Mucosa of gallbladder (tissue), 1 donor: ENCODE measurements at places on chromosomes 6 and 20. TPM values are rescaled to one million over a fixed set of nuclear protein-coding genes. Genes with fewer than 3 reads are reported as not detected.

The NRSN1 gene
- 0.12 TPM for total RNA-seq

The HSPA1L gene
- total RNA-seq = 2.8 TPM

The FABP7 gene
- total RNA-seq = not detected

The KIF6 gene
- 2.6 TPM for total RNA-seq

The RXRB gene
- 56.8 TPM for total RNA-seq

- no peak for DNase-seq
These were observed 27.8 kb upstream of the SMOC2 start for GRCh38 chr6:168413018-168413720.

DNA sequence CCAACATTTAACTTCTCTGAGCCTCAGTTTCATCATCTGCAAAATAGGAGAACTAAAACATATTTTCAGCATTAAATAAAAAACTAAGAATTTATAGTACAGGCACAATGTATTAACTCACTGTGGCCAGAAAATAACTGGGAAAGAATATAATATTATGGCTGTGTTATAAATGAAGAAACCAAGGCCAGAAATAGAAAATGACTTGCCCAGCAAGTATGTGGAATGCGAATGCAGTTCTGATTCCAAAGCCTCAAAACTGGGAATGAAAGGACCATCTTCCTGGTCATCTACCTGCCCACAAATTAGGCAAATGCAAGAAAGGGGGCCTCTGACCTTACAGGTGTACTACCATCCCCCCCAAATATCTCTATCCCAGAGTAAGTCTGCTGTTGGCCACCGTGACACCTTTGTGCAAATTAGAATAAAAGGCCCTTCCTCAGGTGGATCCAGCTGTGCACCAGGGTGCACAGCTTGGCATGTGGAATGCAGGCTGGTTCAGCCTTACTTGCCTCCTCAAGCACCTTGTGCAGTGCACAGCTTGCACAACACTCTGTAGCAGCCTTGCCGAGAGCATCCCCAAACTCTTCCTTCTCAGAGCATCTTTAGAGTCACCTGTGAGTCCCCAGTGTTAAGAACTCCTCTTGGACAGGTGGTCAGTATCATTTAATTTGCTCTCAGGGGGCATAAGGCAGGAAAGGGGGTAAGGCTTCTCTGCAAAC lies 4.4 kb downstream of the SLC13A3 start:
- DNase-seq = no peak

DNA sequence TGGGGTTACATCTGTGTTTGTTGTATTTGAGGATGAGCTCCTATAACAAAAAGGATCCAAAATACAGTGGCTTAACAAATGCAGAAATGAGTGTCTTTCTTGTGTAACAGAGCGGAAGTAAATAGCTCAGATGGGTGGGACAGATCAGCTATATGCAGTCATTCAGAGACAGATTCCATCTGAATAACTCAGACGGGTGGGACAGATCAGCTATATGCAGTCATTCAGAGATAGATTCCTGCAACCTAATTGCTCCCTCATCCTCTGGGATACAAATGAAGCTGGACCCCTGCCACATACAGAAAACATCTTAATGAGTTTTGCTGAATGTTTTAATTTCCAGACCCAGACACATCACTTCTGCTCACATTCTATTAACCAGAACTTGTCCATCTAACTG lies 332.3 kb downstream of the BCKDHB start:
- DNase-seq = no peak

GRCh38 chr20:7087803-7088202 lies 320.3 kb downstream of the BMP2 start:
- no peak for DNase-seq

DNA sequence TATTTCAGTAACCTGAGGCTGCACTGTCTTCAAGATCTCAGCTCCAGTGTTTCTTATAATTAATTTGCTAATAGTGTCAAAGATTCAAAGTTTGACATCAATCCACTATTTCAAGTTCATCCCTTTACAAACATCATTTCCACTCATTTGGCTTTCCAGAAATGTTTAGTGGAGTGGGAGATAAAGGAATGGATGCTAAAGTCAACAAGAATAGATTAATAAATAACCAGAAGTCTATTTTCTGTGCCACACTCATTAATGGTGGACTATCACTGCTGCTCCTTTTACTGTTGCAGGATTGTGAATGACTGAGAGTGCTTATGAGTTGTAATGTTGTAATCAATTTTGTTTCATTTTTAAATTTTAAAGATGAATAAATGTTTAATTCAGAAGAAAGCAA lies 28.4 kb upstream of the EPM2A start:
- DNase-seq = no peak

DNA sequence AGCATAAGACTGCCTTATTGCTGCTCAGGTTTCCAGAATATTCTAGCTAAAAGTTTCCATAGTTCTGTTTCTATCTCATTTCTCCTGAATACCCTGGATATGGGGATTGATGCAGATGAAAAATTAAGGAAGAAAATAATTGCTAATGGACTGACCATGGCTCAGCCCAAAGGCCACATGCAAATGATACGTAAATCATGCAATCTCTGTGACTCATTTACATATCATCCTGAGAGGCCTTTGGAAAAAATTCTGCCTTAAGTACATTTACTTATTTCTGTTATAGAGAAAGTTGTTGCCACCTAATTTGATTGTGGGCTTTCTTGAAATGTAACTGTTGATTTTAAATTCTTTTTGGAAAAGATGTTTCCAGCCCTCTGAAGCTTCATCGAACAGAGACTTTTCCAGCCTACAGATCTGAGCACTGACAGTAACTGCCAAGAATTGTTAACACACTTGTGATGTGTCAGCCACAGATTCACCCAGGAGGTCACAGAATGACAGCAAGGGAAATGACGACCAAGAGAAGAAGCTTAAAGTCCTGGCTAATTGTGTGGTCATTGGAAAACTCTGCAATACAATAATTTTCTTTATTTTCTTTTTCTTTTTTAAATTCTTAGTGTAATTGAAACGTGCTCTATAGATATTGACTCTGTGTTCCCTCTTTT lies 174.8 kb downstream of the DOK5 start:
- no peak for DNase-seq

- DNase-seq = no peak
These were observed 48.2 kb upstream of the RALY start for GRCh38 chr20:33945391-33946081.

DNA sequence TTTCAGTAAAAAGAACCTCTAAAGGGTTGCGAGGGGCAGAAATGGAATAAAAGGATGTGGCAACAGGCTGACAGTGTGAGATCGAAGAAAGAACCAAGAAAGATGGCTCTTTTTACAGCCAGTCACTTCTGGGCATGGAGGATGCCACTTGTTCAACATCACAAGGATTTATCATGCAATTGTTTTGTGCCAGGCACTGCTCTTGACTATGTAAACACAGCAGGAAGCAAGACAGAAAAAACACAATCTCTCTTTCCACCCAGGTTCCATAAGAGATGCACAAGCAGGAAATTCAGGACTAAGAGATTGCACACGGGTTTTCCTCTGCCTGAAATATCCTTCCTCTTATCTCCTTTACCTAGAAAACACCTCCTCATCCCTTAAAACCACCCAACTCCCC lies 38.0 kb downstream of the FOXA2 start:
- no peak for DNase-seq

GRCh38 chr6:142975365-142975764 lies 30.4 kb upstream of the HIVEP2 start:
- no peak for DNase-seq

DNA sequence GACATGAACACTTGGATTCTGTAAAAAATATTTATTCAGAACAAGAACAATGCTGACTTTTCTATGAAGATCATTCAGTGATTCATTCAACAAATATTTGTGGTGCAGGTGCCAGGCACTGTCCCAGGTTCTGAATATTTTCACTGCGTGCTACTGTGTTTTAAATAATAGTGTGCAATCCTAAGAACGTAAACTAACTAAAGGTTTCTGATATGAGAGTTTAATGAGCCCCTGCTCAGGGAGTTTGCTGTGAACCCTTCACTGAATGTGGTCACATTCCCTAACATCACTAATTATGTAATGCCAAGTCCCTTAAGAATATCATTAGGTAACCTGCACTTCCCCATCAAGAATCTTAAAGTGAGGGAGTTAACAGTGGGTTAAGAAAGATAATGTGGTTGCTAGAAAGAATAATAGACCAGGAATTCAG lies 1.7 kb upstream of the TMEM170B start:
- DNase-seq = peak; percentile 47

DNA sequence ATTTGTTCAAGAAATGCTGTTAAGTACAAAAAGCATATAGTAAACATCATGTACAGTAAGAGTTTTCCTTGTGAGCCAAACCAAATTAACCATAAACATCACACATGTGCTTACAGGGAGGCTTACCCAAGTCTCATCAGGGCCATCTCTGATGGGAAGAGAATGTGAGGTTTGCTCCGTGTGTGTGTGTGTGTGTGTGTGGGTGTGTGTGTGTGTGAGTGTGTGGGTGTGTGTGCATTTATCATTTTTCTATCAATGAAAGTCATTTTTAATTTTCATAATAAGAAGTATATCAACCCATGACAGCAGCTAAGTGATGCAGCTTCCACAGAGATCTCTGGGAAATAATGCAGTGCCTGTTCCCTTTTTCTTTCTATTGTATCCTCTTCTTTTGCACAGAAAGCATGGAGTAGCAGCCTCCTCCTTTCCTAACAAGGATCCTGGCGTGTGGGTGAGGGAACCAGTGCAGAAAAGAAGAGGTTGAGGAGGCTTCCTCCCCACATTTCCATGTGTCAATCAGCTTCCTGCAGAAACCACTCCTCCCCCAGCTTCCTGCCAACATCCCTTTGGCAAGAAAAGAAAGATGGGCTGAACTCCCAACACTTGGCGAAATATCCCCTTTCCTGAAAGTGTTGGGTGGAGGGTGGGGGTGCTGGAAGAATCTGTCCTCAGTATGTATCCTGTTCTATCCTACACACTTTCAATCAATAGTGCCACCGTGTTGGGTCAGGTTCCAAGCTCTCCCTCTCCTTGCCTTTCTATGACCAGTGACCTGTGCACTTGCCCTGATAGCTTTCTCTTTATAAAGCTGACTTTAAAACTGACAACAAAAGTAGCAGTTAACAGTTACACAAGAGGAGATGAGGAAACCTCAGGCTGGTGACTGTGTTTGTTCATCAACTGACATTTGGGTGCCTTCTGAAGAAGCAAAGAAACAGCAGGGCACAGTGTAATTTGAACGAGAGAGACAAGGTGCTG lies 251.8 kb upstream of the CITED2 start:
- no peak for DNase-seq

- DNase-seq = no peak
These were observed 51.9 kb downstream of the VGLL2 start for GRCh38 chr6:117317261-117317660.

GRCh38 chr6:146785001-146785585 lies 186.3 kb downstream of the ADGB start:
- no peak for DNase-seq

DNA sequence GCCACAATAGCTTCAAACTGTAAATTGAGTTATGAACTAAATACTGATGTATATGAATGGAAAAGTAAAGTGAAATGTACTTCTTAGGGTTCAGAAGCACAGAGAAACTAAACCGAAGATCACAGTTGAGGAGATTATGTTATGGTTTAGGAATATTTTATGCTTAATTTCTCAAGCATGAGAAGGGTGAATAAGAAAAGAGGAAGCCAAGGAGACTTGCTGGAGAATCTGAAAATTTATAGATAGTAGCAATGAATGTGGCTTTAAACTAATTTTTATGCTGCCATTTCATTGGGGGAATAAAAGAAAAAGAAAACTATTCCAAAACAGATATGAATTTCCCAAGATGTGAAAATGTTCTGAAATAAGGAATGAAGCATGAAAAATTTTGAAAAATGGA lies 5.6 kb downstream of the ANKS1A start:
- DNase-seq = no peak

DNA sequence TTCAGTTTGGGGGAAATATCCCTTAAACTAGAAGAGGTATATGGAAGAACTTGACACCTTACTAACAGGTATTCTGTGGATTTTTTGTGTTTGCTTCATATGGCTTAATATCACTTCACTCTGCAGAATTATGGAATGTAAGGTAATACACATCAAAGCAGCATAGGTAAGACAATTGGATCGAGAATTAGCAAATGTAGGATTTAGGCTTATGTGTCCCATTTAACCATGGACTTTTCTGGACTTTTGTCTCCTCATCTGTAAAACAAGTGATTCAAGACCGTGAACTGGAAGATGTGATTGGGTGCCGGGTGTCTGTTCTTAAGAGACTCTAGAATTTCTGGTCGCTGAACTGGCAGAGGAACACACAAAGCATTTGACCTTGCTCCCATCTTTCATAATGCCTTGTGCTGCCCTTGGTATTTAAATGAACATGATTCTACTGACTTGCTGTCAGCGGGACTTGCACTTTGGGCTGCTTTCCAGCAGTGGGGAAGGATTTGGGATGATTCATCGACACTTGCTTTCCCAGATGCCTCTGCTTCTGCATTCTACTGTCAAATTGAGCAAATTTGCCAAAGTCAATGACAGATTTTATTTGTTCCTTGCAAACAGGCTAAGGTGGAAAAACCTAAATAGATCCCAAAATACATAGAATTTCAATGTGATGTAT lies 199.8 kb downstream of the PLCB1 start:
- DNase-seq = no peak

DNA sequence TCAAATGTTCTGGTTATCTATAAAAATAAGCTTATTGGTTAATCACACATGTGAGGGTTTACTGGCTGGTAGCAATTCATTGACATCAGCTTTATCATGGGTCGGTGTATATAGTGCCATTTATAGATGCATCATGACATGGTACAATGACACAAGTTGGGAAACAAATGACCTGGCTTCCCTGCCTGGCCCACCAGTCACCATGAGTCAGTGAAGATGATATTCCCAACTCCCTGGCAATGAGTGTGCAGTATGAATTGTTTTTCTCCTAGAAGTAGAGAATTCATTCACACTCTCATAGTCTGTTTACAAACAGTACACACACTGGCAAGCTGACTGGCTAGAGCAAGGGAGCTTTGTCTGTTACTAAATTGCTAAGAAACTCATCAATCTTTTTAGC lies 37.2 kb upstream of the CALHM6 start:
- no peak for DNase-seq

- DNase-seq = no peak
These were observed 66.3 kb upstream of the BMP5 start for GRCh38 chr6:55941702-55942101.

- no peak for DNase-seq
These were observed 50.6 kb downstream of the CHD6 start for GRCh38 chr20:41567615-41568014.

- DNase-seq = no peak
These were observed 122.2 kb downstream of the KIF13A start for GRCh38 chr6:17865243-17865642.

GRCh38 chr20:43191946-43192863 lies 2.5 kb upstream of the PTPRT start:
- peak; percentile 34 for DNase-seq
